Renal pelvis (tissue), 12 donors: ENCODE measurements at places on chromosomes 12 and 14.
A peak's percentile ranks its signal among the peaks of the same experiment; 100 is the strongest.

- DNase-seq, result no peak
These were observed 95.5 kb upstream of the FAR2 start for GRCh38 chr12:29053567-29053966.

DNA sequence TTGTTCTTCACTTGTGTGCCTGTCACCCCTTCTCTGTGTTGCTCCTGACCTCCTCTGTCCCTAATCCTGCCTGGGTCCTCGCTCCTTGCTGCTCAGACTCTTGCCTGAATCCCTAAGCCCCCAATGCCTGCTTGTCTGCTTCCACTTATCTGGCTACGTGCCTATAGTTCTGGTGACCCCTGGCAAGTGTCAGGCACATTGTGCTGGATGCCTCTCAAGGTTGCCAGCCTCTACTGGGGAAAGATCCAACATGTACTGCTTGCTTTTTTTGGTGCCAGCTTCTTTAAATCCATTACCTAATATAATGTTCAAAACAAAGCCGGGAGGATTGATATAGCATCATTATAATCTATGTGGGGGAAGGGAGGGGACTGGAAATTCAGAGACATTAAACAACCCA is 448.0 kb upstream of the CCDC196 start:
- DNase-seq, result no peak

DNA sequence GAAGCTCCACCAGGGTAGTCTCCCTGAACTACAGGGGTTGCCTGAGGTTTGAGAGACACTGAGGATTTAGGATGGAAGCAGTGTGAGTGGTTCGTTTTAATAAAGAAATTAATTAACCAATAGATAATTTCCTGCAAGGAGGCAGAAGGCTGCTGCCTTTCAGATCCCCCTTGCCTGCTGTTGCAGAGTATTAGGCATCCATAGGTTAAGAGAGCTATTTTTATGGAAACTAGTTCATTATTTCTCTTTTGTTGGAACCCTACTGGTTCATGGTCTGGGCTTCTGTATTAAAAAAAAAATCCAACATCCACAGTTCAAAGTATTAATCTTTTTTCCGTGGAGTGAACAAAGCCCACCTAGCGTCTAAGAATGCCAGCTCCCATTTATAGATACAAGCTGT is 50.5 kb upstream of the RTRAF start:
- DNase-seq, result no peak

DNA sequence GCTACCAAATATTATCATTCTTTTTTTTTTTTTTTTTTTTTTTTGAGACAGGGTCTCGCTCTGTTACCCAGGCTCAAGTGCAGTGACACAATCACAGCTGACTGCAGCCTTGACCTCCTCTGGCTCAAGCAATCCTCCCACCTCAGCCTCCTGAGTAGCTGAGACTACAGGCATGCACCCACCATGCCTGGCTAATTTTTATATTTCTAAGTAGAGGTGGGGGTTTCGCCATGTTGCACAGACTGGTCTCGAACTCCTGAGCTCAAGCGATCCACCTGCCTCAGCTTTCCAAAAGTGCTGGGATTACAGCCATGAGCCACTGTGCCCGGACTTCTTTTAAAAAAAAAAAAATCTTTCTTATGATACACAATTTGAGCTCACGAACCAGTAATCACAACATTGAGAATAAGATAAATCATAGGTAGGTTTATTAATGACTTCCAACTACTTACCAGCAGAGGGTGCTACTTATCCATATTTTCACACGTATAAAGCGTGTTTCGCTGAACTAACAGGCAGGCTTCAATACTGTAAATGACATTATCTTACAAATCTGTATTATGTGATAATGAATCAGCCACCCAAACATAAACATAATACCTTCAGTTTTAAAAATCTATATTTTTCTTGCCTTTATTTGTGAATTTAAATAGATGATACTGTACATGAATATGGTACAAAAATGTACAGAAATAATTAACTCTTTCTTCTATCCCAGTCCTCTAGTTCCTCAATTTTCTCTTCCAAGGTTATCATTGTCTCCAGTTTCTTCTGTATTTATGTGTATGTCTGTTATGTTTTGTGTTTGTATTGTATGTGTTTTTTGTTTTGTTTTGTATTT is 42.5 kb upstream of the BCAT1 start:
- DNase-seq, result peak; percentile 37

- DNase-seq, result no peak
These were observed 139.7 kb downstream of the KSR2 start for GRCh38 chr12:117829108-117829507.

- no peak for DNase-seq
These were observed 13.1 kb downstream of the COPZ1 start for GRCh38 chr12:54337854-54338650.

- no peak for DNase-seq
These were observed 40.0 kb downstream of the MYBPC1 start for GRCh38 chr12:101634724-101635123.

DNA sequence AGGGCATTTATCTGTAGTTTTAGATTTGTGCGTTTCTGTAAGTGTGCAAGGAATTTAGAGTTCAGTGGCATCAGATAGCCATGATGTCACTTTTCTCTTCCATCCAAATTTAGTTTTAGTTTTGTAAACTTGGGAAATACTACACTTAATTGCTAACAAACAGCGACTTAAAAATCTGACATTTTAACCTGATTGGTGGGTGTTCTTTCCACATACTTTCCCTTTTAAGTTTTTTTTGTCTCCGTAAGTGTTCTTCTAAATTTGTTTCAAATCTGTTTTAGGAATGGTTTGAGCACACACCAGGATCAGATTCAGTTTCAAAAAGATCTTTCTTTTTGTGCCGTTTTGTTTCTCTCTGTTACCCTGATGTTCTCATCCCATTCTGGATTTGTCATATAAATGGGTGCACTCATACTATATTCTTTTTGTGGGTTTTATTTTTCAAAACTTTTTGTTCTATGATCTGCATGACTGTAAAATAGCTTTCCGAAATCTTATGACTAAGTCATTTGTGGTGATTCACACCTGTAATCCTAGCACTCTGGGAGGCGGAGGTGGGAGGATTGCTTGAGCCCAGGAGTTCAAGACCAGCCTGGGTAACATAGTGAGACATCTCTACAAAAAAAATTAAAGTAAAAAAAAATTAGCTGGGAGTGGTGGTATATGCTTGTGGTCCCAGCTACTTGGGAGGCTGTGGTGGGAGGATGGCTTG is 58.9 kb downstream of the FBXO34 start:
- DNase-seq, result no peak

DNA sequence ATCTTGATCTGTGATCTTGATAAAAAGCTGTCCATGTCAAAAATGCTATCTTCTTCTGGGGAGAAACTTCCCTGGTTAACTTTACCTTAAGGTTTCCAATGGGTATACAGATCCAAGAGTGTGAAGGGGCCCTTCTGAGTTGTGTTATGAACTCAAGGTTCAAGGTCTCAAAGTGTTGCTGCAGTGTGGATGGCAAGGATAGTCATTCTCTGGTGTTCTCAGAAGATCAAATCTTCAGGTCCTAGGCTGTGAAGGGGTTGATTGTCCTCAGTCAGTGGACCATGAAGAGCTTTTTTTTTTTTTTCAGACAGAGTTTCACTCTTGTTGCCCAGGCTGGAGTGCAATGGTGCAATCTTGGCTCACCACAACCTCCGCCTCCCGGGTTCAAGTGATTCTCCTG is 114.4 kb downstream of the SPTSSA start:
- DNase-seq, result no peak

GRCh38 chr12:89861086-89861485 is 152.4 kb upstream of the ATP2B1 start:
- DNase-seq, result no peak

GRCh38 chr12:121144416-121144914 is 11.8 kb downstream of the P2RX7 start:
- no peak for DNase-seq

DNA sequence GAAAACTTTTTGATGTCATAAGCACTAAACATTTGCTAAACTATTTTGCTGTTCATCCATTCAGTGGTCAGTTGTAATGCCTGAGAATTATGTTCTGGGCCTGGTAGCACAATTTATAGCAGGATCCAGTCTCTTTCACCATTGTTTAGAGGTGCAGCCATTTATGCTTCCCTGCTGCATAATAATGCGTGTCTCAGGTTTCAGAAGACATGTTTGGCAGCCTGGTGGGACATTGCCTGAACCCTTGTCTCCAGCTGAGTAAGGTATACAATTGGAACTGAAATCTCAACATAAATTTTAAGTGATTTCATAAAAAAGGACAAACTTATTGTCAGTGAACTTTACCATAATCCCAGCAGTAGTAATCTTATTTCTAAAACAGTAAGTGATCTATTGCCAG is 94.8 kb downstream of the POLR3B start:
- no peak for DNase-seq

- DNase-seq, result no peak
These were observed 4.9 kb upstream of the CSAD start for GRCh38 chr12:53185582-53186153.

DNA sequence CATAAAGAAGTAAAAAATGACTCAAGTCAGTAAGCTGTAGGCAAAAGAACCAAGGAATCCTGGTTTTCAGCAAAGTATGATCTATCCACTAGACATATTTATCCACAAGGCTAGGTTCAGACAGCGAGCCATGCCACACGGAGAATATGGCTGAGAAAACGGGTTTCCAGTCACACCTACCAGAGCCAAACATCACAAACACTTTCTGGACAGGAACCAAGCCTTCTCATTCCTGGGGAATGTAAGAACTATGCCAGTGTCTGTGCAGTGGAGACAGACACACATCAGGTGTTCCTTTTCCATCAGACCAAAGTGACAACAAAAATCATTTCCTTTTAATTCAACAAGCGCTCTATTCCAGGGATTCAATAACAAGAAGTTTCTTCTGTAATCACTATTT is 41.1 kb downstream of the AREL1 start:
- no peak for DNase-seq

DNA sequence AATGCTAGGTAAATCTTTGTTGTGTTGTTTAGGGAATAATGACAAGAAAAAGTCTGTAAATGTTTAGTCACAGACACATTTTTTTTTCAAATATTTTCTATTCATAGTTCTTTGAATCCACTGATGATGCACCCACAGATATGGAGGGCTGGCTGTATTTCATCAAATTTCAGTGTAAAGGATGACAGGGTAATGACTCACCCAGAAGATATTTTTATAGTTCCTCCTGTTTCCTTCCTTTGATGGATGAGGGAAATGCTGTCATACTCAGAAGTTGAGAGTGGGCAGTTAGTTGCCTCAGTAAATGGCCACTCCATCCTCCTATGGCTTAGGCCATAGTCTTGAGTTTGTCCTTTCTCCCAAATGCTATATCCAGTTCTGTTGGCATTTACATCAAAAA is 76.9 kb upstream of the REP15 start:
- no peak for DNase-seq

- DNase-seq, result no peak
These were observed 46.5 kb downstream of the ST8SIA1 start for GRCh38 chr12:22287776-22288621.

DNA sequence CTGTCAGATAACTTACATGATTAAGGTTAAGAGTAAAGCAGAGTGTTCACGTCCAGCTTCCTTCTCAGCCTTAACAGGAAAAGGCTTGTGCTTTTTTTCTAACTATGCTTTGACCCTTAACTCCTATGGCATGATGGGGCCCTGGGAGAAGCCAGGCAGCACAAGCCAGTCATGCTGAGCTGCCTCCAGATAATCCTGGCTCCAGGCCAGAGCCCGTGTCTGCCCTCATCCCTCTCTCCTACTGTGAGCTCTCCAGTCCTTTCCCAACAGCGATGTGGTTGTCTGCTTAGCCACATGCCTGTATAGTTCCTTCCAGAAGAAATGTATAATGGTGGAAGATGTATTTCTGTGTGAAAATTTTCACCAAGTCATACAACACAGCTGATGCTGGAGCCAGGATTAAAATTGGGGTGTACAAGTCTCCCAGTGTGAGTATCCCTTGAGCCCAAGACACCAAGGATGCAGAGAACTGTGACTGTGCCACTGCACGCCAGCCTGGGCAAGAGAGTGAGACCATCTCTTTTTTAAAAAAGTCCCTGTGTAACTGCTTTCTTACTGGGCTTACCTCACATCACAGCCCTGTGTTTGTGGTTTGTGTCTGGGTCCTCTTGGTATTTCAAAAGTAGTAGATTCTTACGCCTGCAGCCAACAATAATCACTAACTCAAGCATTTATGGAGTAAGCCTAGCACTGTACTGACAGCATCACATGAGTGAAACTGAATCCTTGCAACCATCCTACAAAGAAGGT is 7.9 kb upstream of the ITFG2 start:
- DNase-seq, result no peak

DNA sequence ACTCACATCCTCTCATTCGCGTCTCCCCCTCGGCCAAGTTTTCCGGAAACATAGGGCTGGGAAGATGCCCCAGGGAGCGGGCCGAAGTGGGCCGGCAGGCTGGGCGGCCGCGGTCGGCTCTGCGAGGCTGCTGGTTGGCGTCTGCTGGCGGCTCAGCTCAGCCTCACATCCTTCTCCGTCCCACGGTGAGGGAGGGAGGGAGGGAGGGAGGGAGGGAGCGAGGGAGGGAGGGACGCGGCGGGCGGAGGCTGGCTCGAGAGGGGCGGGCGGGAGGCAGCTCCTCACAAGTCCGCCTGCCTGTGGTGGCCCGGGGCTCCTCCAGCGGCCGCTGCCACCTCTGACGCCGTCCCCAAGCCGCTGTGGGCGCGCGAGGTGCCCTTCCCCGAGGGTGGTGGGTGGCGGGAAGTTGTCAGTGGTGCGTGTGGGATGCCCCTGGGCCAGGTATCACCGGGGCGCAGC is 93.8 kb downstream of the RFLNA start:
- peak; percentile 85 for DNase-seq

DNA sequence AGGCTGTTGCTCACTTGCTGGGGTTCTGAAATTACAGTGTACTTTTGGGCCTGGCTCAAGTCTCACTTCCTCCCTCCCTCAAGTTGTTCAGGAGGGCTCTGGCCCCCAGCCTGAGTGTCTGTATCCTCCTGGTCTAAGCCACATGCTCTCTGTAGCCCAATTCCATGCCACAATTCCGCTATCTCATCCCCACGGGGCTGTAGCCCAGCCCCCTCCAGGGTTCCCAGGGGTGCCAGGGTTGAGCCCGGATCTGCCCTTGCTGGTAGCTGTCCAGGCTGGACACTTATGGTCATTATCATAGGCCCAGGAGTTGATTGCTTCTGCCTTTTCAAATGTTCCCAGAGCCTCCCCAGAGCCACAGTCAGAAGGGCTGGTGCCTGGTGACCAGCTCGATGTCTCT is 65.3 kb downstream of the PRIMA1 start:
- DNase-seq, result no peak

- no peak for DNase-seq
These were observed 52.5 kb upstream of the PPP2R5C start for GRCh38 chr14:101708853-101709532.

- no peak for DNase-seq
These were observed 165.6 kb downstream of the PRKCH start for GRCh38 chr14:61486930-61487495.

DNA sequence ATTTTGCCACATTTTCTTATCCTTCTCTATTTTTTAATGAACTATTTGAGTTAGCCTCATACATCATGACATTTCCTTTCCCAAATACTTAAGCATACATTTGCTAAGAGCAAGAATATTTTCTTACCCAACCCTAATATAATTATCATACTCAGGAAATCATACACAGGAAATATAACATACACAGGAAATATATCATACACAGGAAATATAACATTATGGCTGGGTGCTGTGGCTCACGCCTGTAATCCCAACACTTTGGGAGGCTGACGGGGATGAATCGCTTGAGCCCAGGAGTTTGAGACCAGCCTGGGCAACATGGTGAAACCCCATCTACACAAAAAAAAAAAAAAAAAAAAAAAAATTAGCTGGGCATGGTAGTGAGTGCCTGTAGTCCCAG is 4.9 kb downstream of the NCKAP1L start:
- DNase-seq, result no peak
